ENCODE measurements at places on chromosomes 1 and 21.

- DNase-seq: no peak
Observed at GRCh38 chr1:214496126-214496525, 55.3 kb downstream of the PTPN14 start.

DNA sequence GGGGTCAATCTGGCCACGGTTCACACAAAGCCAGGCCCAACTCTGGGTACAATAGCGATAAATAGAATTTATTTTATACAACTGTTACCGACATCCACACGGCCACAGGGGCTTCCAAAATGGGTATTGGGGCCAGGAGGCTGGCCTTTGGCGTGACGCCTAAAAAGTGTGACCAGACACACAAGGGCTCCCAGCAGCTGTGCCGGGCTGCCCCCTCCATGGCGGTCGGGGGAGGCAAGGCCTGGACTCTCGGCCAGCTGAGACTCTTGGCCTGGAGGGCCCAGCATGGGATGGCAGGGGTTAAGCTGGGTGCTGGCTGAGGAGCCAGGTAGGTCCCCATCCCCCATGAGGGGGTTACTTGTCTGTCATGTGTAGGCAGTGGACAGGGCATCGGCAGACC lies 73.0 kb downstream of the RAP1GAP start:
- no peak for DNase-seq

DNA sequence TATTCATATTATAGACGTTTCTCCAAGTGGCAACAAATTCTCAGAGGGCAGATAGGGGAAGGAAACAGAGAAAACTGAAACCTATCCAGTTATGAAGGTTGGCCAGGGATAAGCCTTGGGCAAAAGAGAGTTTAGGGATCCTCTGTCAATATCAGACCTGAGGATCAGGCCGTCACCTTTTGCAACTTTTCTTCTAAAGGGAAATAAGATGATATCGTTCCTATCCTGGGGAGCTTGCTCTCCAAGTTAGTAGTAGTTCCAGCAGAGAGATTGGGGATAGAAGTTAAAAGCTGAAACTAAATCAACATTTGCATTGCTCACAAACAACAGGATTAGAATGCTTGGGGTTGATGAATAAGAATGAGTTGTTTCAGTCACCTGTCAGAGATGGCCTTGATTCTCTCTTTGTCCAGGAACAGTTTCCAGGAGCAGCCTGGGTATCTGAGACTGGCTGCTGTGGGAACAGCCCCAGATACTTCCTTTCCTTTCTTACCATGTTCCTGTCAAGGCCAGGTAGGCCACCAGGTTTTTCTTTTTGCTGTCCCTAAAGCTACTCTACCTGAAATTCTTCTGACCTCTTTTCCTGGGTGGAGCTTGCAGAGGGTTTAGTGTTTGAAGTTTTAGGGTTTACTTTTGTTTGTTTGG lies 2.5 kb downstream of the RIIAD1 start:
- no peak for DNase-seq

DNA sequence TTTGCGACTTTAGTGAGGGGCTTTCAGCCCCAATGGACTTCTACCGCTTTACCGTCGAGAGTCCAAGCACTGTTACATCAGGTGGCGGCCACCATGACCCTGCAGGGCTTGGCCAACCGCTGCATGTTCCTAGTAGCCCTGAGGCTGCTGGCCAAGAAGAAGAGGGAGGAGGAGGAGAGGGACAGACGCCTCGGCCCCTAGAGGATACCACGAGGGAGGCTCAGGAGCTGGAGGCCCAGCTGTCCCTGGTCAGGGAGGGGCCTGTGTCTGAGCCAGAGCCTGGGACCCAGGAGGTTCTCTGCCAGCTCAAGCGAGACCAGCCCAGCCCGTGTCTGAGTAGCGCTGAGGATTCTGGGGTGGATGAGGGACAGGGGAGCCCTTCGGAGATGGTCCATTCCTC lies 8.6 kb upstream of the SLC25A34 start:
- DNase-seq: no peak

DNA sequence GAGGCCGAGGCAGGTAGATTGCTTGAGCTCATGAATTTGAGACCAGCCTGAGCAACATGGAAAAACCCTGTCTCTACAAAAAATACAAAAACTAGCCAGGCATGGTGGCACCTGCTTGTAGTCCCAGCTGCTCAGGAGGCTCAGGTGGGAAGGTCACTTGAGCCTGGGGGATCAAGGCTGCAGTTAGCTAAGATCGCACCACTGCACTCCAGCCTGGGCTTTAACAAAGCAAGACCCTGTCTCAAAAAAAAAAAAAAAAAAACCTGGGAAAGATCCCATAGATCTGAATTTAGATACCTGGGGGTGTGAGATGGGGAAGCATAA lies 32.9 kb downstream of the NIBAN1 start:
- DNase-seq: no peak

DNA sequence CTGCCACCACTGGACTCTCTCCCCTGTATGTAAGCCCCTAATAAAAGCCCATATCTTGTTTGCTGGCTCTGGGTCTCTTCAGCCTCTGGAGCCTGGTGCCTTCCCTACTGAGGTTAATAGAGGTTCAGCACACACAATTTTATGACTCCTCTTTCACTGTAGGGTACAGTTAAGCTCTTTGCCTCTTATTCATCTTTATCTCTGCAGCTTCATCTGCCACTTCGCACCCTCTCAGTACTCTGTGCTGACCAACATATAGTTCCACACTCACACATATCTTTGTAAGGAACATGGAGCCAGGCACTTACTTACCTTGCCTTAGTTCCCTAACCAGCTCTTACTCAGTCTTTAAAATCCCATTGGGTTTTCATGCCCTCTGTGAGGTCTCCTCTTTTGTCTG lies 4.5 kb downstream of the BTBD8 start:
- no peak for DNase-seq

DNA sequence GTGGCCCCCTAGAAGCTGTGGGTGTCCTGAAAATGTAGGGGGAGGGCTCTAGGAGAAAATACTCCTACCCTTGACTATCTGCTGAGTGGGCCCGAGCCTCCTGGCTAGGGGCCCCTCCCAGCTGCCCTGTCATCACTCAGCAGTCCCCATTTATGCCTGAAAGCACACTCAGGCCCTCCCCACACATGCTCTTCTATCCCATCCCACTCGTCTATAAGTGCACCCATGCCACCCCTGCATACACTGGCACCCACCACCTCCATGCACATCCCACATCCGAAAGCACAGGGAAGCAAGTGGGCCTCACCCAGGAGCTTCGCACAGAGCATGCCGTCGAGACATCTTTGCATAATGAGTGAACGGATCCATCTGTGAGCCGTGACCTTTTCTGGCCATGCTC lies 80.4 kb upstream of the POU3F1 start:
- DNase-seq: no peak

GRCh38 chr1:56094168-56094567 lies 485.2 kb downstream of the PLPP3 start:
- no peak for DNase-seq

- DNase-seq: no peak
Observed at GRCh38 chr1:232452117-232452516, 177.8 kb downstream of the SIPA1L2 start.

DNA sequence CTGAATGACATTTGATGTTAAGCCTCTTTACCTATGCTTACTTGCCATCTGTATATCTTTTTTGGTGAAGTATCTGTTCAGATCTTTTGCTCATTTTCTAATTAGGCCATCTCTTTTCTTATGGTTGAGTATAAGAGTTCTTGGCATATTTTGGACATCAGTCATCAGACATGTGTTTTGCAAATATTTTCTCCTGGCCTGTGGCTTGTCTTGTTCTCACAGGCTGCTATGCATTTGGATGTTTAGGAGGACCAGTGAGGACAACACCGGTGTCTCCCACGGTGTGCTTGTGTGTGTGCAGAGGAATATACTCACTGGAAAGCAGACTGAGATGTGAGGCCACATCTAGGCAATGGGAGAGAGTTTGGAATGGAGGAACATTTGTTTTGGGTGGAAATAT lies 87.1 kb upstream of the LYST start:
- DNase-seq: no peak

DNA sequence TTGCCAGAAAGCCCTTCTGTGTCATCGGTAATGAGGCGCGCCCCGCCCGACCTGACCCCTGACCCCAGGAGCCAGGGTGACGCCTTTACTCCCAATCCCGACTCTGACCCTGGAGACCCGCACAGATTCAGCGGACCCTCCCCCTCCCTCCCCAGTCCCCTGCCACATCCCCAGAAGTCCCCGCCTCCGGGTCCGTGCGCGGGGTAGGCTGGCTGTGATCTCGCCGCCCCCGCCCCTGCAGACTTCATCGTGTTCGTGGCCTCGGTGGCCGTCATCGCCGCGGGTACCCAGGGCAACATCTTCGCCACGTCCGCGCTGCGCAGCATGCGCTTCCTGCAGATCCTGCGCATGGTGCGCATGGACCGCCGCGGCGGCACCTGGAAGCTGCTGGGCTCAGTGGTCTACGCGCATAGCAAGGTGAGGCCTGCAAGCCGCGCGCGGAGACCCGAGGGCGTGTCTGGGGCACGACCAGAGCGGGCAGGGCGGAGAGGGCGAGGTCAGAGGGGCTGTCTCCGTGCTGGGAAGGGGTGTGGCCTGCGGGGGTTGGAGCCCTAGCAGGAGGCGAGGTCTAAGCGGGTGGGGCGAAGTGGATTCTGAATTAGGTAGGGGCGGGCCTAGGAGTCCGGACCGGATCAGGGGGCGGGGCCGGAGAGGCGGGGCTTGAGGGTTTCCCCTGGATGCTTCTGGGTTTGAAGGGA lies 34.8 kb downstream of the KCNQ4 start:
- no peak for DNase-seq

DNA sequence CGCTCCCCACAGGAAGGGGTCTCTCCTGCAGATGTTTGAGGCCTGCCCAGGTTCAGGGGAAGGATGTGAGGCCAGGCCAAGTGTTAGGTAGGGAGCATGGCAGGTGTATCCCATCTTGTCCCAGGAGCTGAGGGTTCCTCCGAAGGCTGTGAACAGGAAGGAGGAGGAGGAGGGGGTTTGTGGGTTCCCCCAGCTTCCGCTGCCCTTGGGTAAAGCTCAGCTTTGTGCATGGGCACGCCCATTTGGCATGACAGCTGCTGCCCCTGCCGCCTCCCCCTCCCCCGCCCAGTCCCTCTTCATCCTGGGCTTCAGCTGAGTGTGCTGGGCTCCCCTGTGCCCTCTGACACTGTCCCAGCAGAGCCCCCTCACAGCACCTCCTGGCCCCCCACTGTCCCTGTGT lies 25.5 kb downstream of the TNFRSF8 start:
- no peak for DNase-seq

DNA sequence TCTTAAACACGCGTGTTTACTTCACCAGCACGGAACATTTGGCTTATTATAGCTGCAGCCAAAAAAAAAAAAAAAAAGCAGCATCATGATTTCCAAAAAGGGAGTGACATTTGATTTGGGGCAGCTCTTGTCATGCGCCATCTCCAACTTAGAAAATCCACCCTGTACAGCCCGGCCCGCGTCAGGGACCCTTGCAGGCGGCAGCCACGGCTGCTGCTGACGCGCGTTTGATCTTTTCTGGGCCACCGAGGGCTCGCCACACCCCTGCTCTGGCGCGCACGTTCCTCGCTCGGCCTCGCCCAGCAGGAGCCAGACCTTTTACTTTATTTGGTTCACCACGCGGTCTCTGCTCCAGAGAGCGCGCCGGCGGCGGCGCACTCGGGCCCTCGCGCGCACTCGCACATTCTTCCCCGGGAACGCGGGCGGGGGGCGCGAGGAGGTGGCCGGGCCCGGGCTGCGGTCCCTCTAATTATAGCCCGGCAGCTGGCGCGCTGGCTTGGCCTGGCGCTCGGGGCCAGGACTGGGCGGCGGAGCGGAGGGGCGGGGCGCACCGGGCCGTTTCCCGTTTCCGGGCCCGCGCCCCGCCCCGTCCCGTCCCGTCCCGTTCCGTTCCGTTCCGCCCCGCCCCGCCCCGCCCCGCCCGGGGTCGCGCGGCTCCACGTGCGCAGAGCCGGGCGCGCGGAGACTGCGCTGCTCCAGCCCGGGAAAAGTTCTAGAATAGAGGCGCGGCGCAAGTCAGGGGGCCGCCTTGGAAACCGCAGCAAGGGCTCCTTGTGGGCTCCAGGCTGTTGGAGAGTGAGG lies 10.2 kb downstream of the IRF2BP2 start:
- peak; percentile 63 for DNase-seq

DNA sequence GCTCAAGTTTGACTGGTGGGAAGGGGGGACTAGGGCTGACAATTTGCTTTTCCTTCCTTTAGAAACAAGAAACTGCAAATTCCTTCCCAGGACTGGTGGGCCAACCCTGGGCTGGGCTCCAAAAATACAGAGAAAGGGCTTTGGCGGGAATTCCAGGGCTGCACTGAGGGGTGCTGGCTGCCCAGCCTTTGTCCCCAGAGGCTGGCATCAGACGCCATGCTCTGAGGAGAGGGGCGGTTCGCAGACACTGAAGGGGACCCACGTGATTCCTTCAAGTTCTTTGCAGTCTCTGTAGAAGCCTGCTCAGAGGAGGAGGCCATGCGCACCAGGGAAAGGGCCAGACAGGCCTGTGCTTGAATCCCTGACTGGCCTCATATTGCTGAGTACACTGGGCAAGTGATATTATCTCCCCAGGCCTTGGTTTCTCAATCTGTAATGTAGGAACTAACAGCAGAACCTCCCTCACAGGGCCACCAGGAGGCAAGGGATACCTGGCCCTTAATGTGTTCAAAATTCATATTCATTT lies 119.5 kb downstream of the EPHB2 start:
- no peak for DNase-seq

GRCh38 chr1:93629101-93630059 lies 52.3 kb downstream of the BCAR3 start:
- peak; percentile 77 for DNase-seq

DNA sequence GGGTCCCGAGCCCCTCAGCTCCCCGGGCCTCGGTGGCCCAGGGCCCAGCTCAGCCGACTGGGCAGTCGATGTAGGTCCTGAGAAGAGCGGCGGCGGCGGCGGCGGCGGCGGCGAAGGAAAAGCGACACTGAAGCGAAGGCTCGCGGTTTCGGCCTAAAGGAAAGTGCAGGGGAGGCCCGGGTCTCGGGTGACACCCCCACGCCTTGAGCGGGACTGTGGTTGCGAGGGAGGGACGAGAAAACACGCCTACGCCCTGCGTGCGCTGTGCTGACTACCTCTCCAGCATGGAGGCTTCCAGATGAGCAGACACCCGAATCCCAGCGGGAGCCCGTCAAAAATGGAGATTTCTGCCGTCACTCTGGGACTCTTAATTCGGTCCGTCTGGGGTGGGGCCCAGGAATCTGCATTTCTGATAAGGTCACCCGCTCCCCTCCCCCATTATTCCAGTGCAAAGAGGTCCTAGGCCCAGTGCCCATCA lies 31.2 kb downstream of the DNTTIP2 start:
- peak; percentile 86 for DNase-seq

DNA sequence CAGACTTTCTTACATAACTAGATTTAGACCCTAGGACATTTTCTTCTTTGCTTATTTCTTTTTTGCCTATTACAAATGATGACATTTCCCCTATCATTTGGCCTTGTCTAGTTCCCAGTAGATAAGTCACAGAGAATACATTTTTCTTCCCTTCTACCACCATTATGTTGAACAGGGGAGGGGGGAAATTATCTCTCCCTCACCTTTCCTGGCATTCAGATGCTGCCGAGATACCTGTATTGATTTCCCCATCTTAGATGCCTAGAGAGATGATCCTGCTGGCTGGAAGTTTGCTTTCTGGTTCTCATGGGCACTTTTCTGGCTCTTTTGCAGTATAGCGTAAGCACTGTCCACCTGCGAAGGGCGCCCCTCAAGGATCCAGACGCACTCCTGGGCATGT lies 5.7 kb downstream of the IPO9 start:
- DNase-seq: no peak

All from NCI-H526 (cell line).